ENCODE measurements at places on chromosomes 3 and 15.

- DNase-seq = no peak
These were observed 6.5 kb downstream of the ZNF589 start for GRCh38 chr3:48247401-48247811.

- DNase-seq = no peak
These were observed 13.1 kb downstream of the BLM start for GRCh38 chr15:90730290-90730689.

DNA sequence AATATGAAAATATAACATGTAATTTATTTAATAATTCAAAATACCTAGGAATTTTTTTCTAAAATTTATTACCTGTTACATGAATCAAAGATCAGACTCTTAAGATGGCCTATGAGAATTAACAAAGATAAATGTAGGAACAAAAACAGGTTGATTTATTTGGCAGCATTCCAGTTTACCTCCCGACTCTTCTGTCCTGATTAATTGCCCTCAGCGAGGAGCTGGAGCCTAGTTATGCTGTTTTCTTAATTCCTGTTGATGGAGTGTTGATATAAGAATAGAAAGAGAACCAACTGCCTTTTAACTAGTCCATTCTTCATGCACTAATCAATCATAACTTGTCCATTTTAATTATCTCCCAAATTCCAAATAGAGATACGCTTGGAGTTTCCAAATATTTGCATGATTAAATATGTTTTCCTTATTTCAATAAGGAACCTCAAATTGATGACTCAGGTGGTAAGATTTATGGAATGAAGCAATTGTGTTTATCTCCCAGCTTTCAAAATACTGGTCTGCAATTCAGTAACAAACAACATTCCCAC lies 10.6 kb upstream of the CPB1 start:
- no peak for DNase-seq

GRCh38 chr3:27349832-27350231 lies 19.4 kb downstream of the NEK10 start:
- no peak for DNase-seq

DNA sequence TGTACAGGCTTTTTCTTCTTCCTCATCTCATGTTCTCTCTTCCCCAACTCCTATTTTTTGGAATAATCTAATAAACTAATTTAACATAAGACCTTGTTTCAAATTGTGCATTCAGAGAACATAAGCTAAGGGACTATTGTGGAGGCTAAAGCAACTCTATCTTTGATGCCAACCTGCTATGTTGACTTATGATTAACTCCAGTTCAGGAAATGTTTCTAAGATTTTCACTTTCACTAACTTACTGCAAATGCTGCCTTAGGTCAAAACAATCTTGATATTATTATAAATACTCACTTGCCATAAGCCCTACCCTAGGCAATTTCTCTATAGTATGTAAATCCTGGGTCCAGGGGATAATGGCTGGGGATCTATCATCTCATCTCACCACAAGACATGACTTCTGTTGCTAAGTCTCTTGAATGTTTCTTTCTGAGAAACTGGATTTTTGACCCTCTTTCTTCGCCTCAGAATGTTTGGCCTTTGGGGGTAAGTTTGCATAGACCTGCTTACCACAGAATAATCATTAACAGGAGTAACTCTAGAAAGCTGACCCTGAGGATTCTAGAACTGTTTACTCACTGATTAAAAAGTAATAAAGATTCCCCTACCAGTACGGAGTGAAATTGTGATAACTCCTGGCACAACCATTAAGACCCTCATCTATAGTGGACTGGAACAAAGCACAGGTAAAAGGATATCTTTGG lies 768.1 kb downstream of the GBE1 start:
- no peak for DNase-seq

DNA sequence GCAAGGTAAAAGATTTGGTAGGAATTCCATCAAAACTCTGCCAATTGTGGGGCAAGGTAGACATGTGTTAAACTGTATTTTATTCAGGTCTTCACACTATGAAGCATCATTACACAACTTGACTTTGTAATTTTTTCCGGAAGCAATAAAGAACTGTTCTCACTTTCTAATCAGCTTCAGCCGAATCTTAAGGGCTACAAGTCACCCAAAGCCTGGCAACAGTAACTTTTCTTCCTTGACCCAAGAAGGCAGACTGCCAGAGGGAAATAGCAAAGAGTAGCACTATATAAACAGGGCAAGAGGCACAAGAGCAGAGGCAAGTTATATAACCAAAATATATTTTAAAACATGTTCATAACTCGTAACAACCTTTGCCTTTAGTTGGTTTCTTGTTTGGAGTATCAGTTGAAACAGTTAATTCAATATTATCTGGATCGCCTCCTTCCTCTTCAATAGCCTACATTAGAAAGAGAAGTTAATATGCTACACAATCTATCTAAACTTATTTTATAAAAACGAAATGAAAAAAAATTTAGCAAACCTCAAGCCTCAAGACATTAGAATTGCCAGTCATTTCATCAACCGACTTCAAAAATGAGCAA lies 1.4 kb downstream of the SLTM start:
- no peak for DNase-seq

DNA sequence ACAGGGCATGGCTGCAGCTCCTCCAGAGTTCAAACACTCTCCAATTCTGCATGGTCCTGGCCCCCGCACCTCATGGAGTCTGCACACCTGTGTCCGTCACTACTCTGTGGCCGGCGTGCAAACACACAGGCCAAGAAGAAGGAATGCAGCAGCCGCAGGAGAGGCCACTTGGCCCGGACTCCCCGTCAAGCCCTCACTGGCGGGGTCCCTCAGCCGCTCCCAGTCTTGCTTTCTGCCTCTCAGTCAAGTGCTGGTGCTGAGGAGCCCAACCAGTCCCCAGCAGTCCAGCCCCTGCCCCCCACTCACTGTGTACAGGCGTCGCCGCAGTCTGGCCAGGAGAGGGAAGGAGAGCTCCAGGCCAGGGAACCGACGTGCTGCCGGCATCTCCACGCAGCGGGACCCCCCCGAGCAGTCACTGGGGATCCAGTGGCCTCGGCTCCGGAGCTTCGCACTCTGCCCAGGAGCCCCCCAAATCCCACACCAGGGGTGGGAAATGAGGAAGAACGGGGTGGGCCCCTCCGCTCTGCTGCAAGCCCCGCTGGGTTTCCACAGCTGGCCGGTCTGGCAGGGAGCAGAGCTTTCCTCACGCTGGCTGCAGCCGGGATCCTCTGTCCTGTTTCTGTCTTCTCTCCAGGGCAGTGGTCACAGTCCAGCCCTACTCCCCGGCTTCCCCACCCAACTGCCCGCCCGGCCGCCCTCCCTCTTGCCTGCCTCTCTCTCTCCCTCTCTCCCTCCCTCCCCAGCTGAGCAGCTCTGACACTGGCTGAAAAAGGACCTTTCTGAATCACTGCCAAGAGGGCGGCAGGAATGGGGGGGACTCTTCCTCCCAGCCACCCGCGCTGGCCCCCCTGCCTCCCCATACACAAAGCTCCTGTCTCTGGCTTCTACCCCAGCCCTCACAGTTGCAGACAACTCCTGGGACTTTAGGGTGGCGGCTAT lies 16.0 kb downstream of the TNK2 start:
- peak; percentile 90 for DNase-seq

- DNase-seq = no peak
These were observed 12.5 kb downstream of the MBNL1 start for GRCh38 chr3:152281133-152281713.

DNA sequence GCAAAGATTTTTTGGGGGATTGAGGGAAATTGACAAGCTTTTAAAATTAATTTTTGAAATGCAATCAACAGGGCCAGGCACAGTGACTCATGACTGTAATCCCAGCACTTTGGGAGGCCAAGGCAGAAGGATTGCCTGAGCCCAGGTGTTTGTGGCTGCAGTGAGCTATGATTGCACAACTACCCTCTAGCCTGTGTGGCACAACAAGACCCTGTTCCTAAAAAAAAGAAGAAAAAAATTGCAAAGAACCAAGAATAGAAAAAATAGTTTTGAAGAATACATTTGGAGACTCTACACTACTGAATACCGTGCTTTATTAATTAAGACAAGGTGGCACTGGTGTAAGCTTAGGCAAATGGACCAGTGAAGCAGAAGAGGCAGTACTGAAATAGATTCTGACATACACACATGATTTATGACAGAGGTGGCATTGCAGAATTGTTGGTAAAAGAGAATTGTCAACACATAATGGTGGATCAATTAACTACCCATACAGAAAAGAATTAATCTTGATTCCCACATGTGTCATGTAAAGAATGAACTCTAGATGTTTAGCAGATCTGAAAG lies 443.3 kb upstream of the ATP11B start:
- DNase-seq = no peak

- no peak for DNase-seq
These were observed 10.8 kb upstream of the RARRES1 start for GRCh38 chr3:158742871-158743663.

DNA sequence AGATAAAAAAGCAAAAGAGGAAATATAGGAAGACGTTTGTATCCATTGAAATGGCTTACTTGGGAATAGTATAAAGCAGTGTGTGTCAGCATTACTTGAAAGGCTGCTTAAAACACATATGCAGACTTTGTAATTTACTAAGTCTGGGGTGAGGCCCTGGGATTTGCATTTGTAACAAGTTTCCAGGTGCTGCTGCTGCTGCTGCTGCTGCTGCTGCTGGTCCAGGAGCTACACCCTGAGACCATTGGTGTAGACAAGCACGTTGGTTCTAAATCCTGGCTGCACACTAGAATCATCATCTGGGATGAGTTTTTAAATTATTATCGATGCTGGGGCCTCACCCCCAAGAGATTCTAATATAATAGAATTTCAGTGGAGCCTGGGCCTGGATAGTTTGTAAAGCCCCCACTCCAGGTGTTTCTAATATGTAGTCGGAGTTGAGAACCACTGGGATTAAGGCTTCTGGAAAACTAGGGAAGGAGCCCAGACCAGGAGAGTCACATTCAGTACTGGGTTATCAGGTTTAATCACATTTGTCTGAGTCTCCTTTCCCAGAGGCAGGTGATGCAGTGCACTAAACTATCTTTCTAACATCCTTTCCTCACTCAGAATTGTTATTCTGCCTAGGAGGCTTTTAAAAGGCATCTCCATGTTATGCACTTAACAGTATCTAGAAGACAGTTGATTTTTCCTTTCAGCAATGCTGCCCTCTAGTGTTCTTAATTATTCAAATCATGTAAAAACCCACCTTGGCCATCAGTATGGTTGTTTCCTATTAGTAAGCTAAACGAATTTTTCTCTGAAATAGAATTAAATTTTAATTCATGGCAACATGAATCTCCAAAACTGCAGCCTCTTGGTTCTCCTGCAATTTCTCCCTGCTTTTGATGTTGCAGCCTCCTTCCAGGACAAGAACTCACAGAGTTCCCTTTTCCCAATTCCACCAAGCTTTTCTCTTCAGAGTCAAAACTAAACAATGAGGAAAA lies 45.4 kb downstream of the SSR3 start:
- peak; percentile 61 for DNase-seq

DNA sequence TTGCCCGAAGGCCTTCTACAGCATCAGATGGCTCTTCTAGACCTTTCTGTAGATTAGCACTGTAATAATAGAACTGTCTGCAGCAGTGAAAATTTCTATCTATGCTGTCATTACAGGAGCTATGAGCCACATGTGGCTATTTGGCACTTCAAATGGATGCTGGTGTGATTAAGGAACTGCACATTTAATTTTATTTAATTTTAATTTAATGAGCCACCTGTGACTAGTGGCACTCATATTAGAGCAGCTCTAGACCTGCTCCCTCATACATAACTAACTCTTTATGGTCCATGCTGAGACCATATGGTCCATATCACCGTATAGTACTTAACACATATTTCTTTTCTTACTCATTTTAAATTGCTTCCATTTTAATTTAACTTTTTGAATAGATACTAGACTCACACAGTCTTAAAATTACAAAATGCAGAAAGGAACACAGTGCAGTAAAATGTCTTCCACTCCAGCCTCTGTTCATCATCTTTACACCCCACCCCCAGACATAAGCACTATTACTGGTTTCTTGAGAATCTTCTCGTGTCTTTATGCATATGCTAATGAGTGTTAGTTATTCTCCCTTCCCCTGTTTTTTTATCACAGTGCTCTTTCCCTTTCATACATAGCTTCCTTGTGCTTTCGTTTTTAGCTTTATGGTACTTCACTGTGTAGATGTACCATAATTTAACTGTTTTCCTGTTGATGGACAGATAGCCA lies 9.6 kb downstream of the LSM3 start:
- no peak for DNase-seq
